ENCODE measurements at places on chromosomes 3 and 15. TPM values are rescaled to one million over a fixed set of nuclear protein-coding genes. Genes with fewer than 3 reads are reported as not detected.

IQCF2 gene
- not detected for total RNA-seq

KCNH8 gene
- not detected for total RNA-seq

CSNK1G1 gene
- total RNA-seq: 15.0 TPM

SLC28A1 gene
- total RNA-seq: not detected

- DNase-seq: no peak
These were observed 57.9 kb upstream of the DLG1 start for GRCh38 chr3:197356275-197356674.

DNA sequence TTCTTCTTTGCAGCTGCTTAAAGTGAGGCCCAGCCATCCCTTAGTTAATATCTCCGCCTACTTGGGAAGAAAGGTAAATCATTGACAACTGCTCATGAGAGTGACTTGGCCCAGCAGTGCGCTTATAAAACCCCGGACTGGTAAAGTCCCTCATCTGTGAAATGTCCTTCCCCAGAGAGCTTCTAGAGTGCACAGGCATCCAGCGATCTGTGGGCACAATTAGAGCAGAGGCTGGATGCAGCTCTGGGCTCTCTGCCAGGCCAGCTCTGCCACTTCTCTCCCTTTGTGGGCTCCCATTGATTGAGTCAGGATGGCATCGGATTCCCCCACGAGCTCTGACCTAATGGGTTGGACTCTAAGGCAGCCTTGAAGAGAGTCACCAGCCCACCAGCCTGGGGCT is 219.0 kb upstream of the LINGO1 start:
- no peak for DNase-seq

DNA sequence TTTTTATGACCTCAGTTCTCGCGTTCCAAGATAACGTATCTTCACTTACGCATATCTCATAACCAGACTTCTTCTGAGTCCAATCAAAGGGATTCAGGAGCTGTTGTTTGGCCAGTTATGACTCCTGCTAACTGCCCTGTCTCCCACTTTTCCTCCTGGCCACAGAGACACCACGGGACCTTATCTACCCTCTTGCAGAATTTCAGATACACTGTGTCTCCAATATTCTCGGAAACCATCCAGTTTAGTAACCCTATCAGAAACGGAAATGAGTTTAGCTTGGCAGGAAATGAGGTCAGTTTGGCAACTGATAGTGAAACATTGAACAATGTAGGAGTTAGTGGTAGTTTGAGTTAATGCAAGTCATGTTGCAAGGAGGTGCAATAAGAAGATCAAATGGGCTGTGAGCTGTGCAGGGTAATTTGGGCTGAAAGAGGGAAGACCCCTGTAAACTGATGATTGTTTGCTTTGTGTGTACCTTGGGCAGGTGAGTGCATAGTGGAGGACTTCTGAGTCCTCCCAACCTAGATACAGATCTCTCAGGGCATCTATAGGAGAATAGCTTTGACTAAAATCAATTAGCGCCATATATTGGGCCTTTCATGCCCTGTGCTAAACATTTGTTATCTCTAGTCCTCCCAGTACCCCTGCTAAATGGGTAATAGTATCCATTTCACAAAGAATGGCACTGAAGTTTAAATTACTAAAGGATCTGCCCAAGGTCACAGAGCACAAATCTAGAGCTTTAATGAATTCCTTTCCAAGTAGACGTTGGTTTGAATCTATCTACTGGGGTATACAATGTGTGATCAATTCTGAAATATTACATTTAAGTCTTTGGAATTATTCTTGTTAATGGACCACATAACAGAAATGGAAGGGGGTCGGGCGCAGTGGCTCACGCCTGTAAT is 41.3 kb upstream of the PIK3CB start:
- DNase-seq: no peak

GRCh38 chr15:28219116-28219515 is 102.9 kb downstream of the HERC2 start:
- no peak for DNase-seq
